Stimulated activated CD8-positive, alpha-beta memory T cell treated with anti-CD3 and anti-CD28 coated beads, Interleukin-4, amount 100 ng/mL, for 1 hour (primary cell): ENCODE measurements at places on chromosomes 16 and 17.

DNA sequence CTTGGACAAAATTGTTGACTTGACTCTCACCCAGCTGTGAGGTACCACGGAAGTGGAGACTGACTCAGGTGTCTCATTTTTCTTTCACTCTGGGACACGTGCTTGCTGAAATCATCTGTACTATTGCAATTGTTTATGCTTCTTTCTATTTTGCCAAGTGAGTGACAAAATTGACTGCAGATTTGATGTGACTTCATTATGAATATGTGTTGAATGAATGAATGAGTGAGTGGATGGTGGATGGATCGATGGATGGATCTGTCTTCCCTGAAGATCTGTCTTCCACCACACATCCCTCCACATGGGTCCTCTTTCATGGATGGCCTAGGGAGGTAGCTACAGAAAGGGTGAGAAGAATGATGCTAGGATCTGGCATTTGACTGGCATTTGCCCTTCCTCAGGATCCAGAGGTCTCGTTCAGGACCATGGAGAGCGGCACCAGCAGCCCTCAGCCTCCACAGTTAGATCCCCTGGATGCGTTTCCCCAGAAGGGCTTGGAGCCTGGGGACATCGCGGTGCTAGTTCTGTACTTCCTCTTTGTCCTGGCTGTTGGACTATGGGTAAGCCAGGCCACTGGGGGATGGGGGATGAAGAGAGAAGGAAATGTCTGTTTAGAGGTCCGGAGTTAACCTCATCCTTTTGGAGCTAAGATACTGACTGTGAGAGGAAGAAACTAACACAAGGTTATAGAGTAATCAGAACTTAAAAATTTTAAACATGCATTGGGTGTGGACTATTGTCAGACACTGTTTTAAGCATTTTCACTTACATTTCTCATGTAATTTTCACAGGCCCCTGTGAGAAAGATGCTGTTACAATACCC, 12.7 kb downstream of the SLC5A11 start:
- DNase-seq, result no peak

- no peak for DNase-seq
Measured at GRCh38 chr16:49809561-49809960, 46.4 kb downstream of the ZNF423 start.

GRCh38 chr16:61261315-61261714, 774.9 kb downstream of the CDH8 start:
- no peak for DNase-seq

DNA sequence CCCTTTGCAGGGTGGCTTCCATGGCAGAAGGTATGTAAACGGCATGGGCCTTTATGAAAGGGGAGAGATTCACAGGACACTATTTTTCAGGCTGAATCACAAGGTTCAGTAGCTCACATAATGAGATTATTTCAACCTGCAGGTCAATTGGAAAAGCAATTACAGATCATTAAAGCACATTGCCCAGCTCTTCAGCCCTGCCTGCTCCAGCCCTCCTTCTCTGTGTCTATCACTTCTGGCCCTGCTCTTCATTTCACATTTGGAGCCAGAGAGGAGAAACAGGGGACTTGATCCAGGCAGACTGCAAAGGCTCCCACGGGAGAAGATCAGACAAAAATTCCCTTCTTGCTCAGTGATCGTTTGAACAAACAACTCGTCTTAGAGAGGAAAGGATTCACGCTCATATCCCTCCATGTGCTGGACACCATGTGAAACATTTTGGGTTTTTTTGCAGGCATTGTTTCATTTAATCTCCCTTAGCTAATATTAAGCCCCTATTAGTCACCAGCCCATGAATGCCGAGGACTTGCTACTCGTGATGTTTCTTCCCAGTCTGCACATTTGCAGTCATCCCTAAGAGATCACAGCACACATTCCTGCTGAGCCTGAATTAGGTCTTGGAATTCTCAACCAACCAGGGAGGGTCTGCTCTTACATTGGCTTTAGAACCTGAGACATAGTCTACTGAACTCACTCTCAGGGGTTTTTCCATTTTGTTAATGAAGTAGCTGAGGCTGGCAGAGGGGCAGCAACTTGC, 443.9 kb upstream of the CCL2 start:
- no peak for DNase-seq

DNA sequence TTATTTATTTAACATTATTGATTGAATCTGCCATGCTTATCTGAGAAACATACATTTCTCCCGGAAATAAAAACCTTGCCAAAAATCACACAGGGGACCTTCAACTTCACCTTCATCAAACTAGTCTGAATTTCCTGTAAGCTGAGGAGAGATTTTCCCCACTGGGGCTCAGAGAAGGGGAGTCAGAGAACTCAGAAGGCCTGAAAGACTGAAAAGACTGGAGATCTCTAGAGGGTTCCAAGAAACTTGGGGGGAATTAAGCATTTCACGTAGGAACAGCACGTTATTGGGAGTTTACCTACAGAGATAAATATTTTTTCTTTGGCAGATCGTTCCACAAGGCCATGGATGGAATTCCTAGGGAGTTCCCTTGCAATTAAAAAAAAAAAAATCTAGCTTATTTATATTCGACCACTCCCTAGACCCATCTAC, 528 bp upstream of the NOL11 start:
- DNase-seq, result no peak

GRCh38 chr17:77282524-77283515, 142.1 kb downstream of the SEC14L1 start:
- DNase-seq, result no peak

DNA sequence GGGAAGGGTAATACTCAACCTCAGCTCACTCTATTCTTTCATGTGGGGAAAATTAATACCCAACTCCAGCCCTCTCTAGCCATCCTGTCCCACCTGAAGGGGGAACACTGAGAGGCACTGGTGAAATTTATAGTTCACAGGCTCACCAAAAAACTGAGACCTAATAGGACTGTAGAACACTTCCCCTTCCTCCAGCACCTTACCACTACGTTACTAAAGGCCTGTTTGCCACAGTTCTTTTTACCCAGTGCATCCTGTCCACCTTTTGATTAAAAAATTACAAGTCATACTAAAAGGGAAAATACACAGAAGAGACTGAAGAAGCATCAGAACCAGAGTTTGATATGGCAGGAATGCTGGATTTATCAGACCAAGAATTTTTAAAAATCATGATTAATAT, 26.0 kb downstream of the DHRS7B start:
- DNase-seq, result no peak

DNA sequence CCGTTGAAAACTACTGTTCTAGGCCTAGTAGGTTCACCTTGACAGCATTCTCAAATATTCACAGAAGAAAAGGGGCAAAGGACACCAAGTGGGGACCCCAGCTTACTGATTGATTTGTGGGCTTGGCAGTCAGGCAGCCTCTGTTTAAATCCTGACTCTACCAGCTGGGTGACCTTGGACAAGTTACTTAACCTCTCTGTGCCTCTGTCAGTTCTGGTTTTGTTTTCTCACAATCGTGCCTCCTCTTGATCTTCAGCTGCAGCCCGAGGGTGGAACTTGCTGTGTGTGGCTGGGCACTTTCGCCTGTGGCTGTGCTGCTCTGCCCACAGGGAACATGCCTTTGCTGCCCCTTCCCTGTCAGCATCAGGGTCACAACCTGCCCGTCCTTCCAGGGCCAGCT, 17.8 kb downstream of the RAP1GAP2 start:
- DNase-seq, result no peak

GRCh38 chr16:66231452-66232160, 134.9 kb upstream of the CDH5 start:
- no peak for DNase-seq

DNA sequence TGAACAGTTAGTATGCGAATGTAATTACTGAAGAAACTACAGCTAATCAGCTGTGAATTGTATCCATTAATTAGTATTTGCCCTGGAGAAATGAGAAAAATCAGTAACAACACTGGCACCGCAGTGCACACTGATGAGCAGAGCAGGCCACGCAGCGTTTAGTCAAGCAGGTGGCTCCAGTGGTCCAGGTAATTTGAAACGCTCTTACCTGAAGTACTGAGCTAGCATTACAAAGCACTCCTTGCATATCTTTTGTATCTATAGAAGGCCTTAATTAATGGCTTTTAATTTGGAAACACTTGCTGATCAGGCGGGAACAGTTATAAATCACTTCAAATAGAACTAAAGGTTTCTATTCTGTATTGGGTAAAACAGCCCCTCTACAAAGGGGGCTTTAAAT, 76.4 kb downstream of the TOX3 start:
- DNase-seq, result no peak

GRCh38 chr17:56358651-56359050, 205.4 kb downstream of the ANKFN1 start:
- no peak for DNase-seq

GRCh38 chr16:66470556-66470955, 43.5 kb downstream of the BEAN1 start:
- no peak for DNase-seq

GRCh38 chr17:61837175-61838051, 25.9 kb downstream of the BRIP1 start:
- DNase-seq, result peak; percentile 2
